Activated gamma-delta T cell treated with anti-CD3 and anti-CD28 coated beads, Interleukin-2, amount 50 U/mL, for 16 hours (primary cell): ENCODE measurements at places on chromosomes 5 and 9.

DNA sequence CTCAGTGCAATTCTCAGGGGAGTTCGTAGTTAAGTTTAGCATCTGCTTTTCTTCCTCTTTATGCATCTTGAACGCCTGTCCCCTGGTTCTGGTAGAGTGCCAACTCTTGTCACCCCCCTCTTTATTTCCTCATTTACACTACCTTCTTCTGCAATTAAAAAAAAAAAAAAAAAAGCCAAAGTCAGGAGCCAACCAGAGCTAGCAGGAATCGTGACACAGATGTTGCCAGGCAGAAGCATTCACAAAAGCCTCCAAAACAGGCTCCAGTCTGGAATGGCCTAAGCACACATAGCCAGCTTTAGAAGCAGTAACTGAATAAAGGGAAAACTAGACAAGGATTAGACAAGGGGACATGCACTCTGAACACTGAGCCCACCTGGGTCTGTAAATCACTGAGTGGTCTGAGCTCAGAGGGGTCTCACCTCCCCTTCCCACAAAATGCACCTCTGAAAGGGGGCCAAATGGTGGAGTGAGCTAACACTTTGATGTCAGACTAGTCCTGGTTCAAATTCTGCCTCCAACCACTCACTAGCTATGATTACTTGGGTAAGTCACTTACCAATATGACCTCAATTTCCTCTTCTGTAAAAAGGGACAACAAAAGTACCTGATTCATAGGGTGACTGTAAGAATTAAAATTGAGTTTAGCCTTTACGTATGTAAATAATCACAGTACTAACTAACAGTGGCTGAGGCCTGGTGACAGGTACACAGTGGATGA is 2.0 kb downstream of the CD74 start:
- DNase-seq: no peak

DNA sequence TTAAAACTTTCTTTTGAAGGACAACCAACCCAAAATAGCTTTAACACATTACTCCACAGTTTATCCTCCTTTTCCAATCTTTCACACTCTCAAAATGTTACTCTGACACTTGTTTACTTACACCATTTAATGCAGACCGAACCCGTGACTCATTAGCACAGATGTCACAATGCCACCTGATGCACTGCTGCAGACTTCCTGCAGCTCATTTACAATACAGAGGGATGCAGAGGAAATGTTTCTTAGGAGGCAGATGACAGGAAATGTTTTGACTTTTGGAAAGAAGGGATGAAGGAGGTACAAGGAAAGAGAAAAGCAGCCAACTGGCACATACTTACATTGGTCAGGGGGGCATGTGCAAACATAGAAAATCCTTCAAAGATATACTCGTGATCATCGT is 39.0 kb downstream of the DROSHA start:
- no peak for DNase-seq

- DNase-seq: no peak
Measured at GRCh38 chr5:71810471-71811195, 91.6 kb downstream of the CARTPT start.

- DNase-seq: no peak
Measured at GRCh38 chr9:6984941-6985578, 227.3 kb downstream of the KDM4C start.

DNA sequence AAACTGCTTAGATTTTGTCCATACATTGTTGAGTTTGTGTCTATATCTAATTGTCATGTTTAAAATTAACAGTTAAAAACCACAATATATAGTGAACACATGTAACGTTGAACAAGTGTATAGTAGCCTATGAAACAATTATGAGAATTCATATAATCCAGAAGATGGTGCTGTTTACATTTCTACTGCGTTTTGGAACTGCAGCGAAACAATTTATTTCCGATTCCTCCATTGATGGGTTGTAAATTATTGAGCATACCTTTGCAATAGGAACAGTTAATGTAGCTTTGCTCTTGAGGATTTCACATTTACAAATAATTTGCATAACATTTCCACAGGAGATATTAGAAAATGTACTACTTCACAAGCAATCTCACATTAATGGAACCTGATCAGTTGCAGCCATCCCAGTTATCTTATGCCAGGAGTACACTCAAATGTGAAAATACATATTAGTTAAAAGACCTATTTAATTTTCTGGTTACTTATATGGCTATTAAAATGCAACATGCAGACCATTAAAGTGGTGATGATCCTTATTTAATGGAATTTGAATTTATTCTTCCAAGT is 411.8 kb downstream of the CDH10 start:
- DNase-seq: no peak

- no peak for DNase-seq
Measured at GRCh38 chr5:107263387-107264018, 407.2 kb downstream of the EFNA5 start.

GRCh38 chr9:26513730-26514129 is 378.9 kb downstream of the CAAP1 start:
- no peak for DNase-seq

DNA sequence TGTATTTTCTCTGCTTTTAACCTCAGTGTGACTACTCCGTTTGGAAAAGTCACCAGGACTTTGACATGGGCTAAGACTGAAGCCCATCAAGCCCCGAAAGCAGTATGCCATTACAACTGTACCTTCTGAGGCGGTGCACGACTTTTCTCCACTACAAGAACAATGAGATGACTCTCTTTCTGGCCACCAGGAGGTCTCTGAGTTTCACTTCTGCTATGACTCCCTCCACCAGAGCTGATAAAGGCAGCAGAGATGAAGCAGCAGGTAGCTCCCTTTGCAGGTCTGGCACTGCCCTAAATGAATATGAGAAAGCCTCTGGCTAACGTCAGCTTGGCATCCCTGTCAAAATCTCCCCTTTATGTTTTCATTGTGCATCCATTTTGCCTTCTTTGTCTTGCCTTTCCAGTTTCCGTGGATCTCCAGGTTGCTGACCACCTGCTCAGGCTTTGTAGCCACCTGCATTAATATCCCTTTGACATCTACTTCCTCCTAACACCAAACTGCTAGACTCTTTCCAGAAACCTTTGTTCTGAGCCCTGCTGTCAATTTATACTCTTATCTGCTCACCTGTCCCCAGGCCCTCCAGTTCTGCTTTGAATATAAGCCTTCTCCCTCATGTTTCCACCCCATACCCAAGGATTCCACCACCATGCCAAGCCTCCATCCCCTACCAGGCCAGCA is 221.7 kb downstream of the ZNF608 start:
- no peak for DNase-seq

GRCh38 chr5:68505917-68506860 is 290.6 kb downstream of the PIK3R1 start:
- DNase-seq: no peak

GRCh38 chr5:149849280-149849965 is 95.2 kb downstream of the PDE6A start:
- DNase-seq: no peak

DNA sequence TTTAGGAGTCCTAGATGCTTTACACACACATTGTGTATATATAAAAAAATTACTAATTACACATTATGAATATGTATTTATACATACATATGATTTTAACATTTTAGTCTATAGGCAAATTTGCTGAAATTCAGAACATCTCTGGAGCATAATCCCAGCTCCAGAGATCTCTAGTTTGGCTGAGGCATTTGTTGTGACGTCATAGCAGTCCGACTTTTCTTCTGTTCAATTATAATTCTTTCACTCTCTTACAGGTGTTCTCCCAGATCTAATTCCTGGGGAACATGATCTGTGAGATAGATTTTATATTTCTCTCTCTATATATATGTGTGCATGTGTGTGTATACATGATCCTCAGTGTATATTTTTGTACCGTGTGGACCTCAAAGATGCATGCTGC is 1876.2 kb downstream of the EFNA5 start:
- no peak for DNase-seq

- no peak for DNase-seq
Measured at GRCh38 chr5:8613078-8613685, 744.2 kb downstream of the MTRR start.

GRCh38 chr9:133235549-133236222 is 26.6 kb upstream of the OBP2B start:
- DNase-seq: no peak

- no peak for DNase-seq
Measured at GRCh38 chr5:124651663-124652513, 94.6 kb downstream of the ZNF608 start.

DNA sequence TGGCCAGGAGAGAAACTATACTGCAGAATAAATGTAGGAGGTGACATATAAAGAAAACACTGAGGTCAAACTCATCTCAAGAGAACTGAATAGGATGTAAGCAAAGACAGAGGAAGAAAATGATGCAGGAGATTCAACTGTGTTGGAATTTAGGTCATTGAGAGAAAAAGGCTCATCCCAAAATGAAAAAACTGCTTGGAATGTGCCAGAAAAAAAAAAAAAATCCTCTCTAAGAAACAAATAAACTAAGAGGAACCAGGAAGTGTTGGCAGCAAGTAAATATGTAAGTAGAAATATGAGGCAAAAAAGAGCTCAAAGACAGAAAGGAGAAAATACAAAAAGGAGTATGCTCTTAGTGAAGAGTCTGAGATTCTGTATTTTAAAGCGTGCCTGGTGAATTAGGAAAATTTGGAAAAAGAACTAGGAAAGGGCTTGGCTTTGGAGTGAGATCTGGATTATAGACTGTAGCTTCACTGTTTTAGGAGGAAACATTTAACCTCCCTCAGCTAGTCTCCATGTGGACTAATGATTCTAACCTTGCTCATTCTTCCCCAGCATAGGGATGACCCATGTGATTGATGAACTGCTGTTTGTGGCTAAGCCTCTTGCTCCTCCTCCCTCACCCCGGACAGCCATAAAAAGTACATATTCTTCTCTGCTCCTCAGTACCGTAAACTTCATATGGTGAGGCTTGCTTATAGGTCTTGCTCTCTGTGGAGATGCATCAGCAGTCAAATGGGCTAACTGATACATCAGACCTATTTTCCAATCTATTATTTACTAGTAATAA is 185.6 kb upstream of the POU5F2 start:
- DNase-seq: no peak
